H1 (cell line): ENCODE measurements at places on chromosomes 5 and 9.

DNA sequence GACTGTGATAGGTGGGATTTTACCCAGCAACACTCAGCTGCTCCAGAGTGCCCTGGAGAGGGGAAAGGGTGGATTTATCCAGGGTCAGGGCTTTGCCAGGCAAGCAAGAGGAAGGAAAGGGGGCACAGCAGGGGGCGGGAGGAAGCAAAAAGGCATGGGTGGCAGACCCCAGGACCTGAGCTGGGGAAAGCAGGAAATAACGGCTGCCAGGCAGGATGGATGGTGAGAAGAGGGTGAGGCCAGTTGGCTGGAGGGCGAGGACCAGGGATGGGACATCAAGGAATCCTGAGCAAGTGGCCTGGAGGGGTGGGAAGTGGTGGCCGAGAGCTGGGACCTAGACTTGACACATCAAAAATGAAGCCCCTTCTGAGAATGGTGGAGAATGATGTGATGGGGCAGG, 64.2 kb downstream of the DUSP1 start:
- H3K36me3 ChIP-seq = no peaks in the 10 kb centered on the region
- H3K4me1 ChIP-seq = peaks cover 3% of the 10 kb centered on the region; the same call in 1 of the 2 replicates
- no peak overlapping the region for H3K4me3 ChIP-seq
- H3K27ac ChIP-seq = no peak overlapping the region
- H3K27me3 ChIP-seq = no peaks in the 10 kb centered on the region
- DNase-seq = no peak

DNA sequence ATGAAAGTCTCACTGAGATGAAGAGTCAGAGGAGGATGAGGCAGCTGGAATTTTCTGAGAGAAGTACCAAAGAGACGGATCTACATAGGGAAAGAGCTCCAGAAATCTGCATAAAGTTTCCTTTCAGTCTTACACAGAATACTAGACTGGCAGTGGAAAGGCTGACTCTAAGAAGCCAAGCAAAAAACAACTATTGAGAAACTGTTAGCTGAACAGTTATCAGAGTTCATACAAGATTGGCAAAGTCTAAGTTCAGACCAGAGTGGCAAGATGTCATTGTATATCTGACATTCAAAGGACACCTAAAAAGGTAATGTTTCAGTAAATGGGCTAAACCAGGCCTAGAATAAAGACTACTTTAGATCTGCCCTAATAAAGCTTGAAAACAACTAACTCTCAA, 209.0 kb downstream of the KIAA0825 start:
- H3K27me3 ChIP-seq = no peaks in the 10 kb centered on the region
- H3K36me3 ChIP-seq = no peaks in the 10 kb centered on the region
- no peak for DNase-seq
- H3K27ac ChIP-seq = no peak overlapping the region

- no peak overlapping the region for H3K4me3 ChIP-seq
- H3K36me3 ChIP-seq = no peaks in the 10 kb centered on the region
- H3K27me3 ChIP-seq = no peaks in the 10 kb centered on the region
Observed at GRCh38 chr9:26058111-26058895, 380.1 kb upstream of the TUSC1 start.

GRCh38 chr5:122775550-122776542, 966 bp downstream of the SNX2 start:
- peak overlapping the region; percentile 92 for H3K4me3 ChIP-seq
- no peaks in the 10 kb centered on the region for H3K36me3 ChIP-seq
- H3K27ac ChIP-seq = peak overlapping the region; percentile 86
- DNase-seq = no peak
- H3K4me1 ChIP-seq = peaks cover 2% of the 10 kb centered on the region; the same call in 1 of the 2 replicates

DNA sequence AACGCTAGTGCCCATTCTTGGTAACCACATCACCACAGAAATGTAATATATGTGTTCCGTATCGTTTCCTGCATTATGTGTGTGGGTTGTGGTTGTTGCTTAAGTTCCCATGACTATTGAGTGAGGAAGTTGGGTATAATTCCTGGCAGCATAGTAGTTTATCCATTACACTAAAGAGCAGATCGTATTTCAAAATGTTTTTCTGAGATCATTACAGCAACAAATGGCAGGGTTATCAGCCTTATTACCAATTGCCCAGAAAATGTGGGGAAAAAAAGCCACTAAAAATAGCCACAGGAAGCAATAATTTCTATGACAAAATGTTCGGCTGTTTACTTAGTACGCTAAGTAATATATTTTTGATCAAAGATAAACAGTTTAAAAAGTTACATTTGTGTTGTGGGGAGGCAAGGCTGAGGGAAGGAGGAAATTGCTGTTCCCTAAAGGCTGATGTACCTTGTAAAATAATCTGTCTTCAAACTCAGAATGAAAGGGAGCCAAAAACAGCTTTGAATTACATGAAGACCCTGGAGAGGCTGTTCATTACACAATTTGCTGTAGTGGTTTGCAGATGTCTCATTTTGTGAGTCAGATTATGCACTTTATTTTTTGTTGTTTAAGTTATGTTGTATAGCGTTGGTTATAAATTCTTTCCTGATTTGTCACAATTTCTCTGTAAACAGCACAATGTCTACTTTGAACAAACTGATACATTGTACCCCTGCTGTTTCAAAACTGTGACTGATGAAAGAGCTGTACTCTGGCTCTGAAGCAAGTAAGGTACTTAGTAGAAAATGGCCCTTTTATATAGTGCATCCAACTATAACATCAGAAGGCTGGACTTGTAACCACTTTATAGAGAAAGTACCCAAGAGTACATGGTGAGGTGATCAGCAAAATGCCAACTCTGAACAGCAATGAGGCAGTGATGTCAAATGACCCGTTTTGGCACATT, 1028.5 kb downstream of the NR2F1-AS1 start:
- no peaks in the 10 kb centered on the region for H3K36me3 ChIP-seq
- H3K27ac ChIP-seq = no peak overlapping the region
- no peaks in the 10 kb centered on the region for H3K27me3 ChIP-seq
- H3K4me3 ChIP-seq = no peak overlapping the region
- DNase-seq = no peak
- no peaks in the 10 kb centered on the region; the same call in 1 of the 2 replicates for H3K4me1 ChIP-seq

DNA sequence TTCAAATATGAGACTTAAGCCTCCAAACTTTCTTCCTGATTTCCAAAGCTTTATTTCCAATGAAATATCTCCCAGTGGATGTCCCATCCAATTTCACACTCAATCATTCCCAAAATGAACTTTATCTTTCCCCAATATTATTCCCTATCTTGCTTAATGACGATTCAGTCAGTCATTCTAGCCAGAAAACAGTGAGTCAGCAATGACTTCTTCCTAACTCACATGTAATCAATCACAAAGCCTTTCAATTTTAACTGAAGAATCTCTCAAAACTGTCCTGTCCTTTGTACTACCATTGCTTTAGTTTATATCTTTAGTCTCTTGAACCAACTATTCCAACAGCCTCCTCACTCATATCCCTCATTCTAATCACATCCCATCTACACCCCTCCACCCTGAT, 34.9 kb downstream of the NSA2 start:
- no peaks in the 10 kb centered on the region for H3K27me3 ChIP-seq
- H3K4me3 ChIP-seq = no peak overlapping the region
- no peak overlapping the region for H3K27ac ChIP-seq
- peaks cover 11% of the 10 kb centered on the region for H3K36me3 ChIP-seq
